Common myeloid progenitor, CD34-positive (primary cell): ENCODE measurements at places on chromosomes 5 and 9.

- DNase-seq: no peak
Observed at GRCh38 chr9:38380872-38381534, 11.5 kb upstream of the ALDH1B1 start.

- DNase-seq: no peak
Observed at GRCh38 chr5:77235846-77236721, 25.6 kb downstream of the PDE8B start.

DNA sequence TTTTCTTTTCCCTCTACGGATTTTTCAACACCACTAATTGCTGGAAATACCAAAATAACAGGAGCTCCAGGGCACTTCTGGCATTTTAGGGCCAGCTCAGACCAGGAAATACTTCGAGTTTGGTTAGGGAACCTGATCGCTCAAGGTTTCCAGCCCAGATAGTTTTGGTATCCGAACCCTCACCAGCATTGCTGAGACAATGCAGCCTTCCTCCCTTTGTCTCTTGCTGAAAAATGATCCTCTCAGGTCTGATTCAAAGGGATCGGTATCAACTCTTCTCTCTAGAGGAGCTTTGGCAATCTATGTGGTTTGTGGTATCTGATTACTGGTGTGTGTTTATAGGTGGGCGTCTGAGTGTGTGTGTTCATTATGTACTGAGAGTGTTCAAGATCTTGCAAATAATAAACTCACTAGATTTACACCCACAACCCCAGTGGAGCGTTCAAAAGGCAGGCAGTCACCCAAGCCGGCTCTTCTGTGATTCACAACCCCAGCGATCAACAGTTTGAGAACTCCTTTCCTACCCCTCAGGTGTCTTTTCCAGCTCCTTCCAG is 122.8 kb upstream of the EGFLAM start:
- no peak for DNase-seq

- DNase-seq: no peak
Observed at GRCh38 chr9:111450124-111450523, 34.1 kb downstream of the ECPAS start.

DNA sequence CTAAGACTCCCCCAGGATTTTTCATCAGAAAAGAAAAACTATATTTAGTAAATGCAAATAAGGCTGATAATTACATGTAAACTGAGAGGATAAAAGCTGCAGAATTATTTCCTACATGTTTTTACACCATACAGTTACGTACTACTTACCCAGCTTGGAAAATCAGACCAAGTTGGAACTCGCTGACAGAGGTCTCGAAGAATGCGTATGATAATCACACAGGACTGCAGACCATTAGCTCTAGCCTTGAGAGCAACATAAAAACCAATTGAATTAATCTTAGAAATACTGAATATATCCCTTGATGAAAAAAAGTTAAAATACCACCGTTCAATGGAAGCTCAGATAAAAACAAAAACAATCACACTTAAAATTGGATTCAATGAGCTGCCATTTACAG is 65.6 kb downstream of the ZFR start:
- no peak for DNase-seq

DNA sequence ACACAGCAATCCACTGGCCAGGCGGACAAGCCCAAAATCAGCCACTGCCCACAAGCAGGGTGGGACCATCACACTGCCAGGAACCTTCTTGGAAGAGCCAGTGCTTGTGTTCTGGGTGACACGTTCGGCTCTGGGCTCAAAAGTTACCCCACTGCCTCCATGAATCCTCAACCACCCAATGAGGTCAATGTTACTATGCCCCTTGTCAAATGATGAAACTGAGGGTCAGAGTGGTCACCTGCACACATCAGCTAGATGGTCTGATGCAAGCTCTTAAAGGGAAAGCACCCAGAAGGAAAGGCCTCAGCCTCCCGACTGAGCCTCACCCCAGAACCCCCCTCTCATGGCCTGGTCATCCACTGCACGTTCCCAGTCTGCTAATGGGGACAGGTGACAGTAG is 114.8 kb downstream of the VAV2 start:
- DNase-seq: no peak
